Coronary artery (tissue), 2 donors: ENCODE measurements at places on chromosomes 2 and 18.

DNA sequence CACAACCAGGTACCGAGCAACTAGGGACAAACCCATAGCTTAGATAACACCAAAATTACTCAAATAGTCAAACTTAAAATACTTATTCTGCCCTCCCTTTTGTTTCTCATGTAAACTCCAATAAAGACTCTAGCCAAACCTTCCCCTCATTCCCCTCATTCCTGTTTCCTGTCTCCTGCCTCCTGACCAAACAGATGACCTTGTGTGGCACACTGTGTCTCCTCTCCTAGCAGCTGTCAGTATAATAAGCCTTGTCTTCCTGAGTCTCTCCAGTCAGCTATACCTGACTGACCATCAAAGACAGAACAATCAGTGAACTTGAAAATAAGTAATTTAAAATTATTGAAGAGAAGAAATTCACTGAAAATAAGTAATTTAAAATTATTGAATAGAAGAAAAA lies 14.3 kb downstream of the SULT1C4 start:
- no peak for DNase-seq

GRCh38 chr2:138244501-138244925 lies 257.1 kb upstream of the SPOPL start:
- no peak for DNase-seq

- DNase-seq = no peak
Observed at GRCh38 chr2:71706836-71707235, 253.5 kb downstream of the DYSF start.

GRCh38 chr2:169761970-169762292 lies 28.3 kb downstream of the KLHL23 start:
- DNase-seq = no peak

DNA sequence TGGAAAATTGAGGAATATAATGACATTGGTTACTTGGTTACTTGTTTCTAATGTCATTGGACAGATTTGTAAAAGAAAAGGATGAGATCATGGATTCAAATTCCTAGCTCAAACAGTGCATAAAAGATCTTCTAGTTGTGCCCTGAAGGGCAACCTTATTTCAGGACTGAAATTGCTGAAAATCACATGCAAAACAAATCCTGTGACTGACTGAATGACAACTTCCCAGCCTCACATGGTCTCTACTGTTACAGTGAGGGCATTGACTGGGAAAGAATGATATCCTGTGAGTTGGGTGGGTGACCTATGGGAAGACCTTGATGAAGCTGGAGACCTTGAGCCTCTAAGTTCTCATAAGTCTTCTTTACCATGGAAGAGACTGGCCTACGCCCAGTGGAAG lies 90.4 kb upstream of the HAAO start:
- DNase-seq = no peak

- no peak for DNase-seq
Observed at GRCh38 chr2:73037947-73038585, 33.4 kb downstream of the SFXN5 start.

DNA sequence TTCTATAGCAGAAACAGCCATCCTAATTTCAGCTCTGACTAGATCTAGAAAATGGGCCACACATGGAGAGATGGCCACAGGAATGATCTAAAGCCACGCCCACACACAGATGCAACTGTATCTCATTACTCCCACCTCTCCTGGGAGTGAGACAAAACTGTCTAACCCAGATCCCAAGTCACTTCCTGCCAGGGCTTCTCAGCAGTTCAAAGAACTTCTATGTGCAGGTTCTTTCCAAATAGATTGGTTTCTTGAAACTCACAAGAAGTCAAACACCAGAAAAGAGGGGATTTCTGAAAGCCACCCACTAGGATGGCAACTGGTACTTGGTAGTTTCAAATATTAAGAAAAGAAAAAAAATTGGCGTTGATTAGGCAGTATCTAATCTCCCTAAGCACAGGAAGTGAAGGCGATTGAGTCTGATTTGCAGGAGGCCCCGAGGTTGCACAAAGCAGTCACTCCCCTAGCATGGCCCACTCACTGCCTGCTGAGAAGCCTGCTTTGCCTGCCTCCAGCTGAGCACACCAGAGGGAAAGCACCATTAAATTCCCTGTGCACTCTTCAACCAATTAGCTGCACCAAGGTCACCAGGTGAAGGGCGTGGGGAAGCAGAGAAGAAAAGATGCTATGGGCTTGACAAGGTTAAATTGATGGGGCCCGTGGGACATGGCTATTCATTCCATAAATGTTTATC lies 51.1 kb downstream of the PAPOLG start:
- no peak for DNase-seq

GRCh38 chr2:144990661-144991060 lies 470.7 kb upstream of the ZEB2 start:
- DNase-seq = no peak

DNA sequence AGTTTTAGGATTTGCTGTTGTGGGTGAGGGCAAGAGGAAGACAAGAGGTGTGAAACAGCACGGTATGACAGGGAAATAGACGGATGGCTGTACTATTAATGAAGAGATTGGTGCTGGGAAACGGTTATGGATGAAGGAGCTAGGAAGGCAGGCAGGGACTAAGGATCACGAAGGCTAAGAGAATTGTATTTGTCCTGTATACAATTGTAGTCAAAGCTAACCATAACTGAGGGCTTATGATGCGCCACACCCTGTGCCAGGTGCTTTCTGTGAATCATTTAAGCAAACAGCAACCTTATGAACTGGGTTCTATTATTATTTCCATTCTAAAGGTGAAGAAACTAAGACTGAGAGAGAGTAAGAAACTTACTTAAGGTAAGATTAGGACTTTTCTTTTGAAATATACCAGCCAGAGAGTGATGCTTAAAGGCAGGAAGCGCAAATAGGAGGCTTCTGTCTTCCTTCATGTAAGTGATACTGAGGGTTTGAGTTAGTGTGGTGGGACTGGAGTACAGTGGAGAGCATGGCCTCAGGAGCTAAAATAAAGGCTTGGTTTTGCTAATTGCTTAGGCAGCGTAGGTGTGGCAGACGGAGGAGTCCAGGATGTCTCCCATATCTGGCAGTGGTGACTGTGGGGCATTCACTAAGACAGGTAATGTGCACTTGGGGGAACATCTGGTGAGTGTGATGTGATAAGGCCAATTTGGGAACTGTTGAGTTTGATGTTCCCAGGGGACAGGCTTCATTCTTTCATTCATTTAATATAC lies 85.8 kb downstream of the PLEKHM3 start:
- no peak for DNase-seq

DNA sequence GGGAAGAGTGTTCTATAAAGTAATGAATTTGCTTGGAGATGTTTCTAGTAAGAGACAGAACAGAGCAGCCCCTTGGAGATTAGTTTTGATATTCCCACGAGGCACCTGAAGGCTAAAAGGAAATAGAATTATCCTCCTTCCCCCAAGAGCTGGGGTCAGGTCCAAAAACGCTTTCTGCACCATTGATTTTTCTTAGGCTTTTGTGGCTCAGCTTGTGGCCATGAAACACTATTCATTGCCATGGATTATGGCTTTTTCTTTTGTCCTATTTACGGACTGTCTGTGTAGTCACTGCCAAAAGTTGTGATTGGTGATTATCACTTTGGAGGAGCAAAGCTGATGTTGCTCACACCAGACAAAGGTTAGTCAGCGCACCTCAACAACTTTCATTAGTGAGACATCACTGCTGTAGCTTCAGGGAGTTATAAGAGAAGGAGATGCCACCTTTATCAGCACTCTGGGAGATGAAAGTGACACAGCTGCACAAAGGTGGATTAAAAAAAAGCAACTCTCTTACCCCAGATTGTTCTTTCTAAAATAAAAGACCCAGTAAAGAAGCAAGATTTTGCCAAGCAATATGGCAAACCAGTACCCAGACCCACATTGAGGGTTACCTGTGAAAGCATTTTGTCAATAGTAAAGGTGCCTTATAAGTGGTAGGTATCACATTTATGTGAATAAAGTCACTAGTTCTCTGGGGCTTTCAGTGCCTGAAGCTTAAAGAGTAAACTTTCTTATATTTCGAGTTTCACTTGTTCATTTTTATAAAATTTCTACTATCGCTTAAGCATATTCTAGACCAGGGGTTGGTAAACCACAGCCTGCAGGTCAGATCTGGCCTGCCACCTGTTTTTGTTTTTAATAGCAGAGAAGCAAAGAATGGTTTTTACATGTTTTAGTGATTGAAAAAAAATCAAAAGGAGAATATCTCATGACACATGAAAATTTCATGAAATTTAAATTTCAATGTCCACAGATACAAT lies 10.6 kb downstream of the CXCR4 start:
- DNase-seq = no peak

DNA sequence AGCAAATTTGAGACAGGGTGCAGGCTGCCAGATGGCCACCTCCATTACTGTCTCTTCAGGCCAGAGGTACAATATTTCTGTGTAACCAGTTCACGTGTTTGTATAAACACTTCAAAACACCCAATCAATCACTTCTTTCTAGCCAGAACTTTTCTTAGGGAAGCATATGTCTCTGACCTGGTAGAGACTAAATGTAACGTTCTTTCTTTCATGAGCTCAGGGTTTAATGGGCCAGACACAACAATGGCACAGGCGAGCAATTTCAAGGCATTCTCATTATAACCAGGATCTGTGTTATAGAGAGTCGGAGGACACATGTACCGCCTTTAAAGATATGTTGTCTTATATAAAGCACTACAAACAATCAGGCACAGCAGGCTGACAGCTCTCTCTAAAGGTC lies 1846.4 kb upstream of the PIK3C3 start:
- no peak for DNase-seq

DNA sequence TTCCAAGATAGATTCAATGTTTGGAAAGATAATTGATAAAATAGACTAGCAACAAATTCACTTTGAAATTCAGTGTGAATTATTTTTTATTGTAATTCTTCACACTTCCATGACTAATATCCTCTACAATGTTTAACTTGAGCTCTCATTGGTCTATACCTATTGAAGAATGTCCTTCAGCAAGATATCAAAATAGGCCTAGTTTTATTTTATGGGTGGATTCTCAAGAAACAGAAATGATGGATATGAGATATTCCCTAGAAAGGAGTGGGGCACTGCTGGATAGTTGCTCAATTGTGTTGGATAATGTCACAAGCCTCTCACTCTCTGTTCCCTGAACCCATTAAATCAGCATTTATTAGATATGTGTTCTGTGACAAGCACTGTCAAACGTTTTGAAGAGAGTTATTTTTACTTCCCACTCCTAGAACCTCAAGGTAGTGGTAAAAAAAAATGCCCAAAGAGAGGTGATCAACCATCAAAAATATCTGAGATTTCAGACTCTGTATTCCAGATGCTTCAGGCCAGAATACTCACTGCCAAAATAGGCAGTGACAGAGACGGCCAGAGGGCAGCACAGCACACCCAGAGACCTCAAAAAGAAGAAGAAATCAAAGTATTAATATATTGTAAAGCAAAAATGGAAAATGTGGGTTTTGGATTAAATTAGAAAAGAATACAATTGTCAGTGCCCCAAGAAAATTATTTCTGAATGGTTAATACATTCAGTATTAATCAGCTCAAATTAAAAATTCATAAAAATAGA lies 87.5 kb downstream of the TRIB2 start:
- no peak for DNase-seq

DNA sequence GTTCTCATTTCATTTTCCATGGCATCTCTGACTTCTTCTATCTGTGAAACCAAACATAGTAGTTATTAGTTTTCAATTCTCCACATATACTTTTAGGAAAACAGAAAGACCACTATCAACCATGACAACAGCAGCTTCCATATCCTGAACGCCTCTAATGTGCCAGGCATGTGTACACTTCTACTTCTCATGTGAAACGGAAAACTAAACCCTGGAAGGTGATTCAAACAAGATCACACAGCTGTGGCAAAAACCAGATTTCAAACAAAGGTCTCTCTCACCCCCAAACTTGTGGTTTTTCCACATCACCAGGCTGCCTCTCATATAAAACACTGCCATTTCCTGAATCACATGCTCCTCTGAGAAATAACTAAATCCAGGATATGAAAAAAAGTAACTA lies 41.8 kb downstream of the PTCD3 start:
- DNase-seq = no peak

- DNase-seq = no peak
Observed at GRCh38 chr2:75474115-75474514, 86.6 kb downstream of the EVA1A start.

DNA sequence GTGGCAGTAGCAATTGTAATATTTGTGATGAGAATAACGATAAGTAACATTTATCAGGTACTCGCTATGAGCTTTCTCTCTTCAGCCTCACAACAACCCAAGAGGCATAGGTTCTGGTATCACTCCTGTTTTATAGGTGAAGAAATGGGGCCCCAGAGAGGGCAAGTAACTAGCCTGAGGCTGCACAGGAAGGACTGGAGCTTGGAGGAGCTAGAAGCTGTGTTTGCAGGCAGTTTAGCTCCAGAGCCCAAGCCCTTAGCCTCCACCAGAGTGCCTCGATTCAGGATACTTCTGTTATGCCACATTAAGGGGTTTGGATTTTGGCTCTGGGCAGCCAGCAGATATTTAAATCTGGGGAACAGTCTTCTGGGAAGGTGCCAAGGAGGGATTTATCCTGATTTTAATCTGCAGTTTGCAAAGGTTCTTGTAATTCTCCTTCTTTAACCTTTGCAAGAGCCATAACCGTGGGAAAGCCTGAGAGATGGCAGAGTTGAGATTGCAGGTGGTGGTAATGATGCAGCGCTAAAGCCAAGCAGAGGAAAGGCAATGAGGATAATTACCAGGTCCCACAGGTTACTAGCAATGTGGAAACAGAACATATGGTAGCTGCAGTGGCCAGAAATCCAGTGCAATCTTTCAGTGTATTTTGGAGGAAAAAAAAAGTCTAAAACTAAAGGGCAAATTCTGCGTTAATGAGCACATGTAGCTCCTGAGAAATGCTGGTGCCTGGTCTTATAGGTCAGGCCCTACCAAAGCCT lies 9.1 kb downstream of the MOCOS start:
- no peak for DNase-seq

DNA sequence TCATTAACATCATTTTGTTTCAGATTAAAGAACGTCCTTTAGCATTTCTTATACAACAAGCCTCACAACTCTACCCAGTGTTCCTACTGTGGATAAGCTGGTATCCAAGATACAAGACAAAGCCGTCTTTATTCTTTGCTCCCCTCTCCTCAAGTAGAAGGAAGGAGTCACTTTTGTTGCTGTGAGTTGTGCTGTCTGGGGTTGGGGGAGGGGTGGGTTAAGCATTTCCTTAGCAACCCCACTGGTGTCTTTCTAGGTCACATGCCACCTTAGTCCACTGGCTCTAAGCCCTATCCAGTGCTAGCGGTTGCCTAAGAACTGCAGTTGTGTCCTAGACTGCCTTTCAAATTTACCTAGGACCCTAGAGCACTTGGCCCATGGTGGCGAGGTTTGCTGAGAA lies 155.6 kb upstream of the PIEZO2 start:
- no peak for DNase-seq

GRCh38 chr2:29011418-29012060 lies 30.4 kb downstream of the TOGARAM2 start:
- DNase-seq = no peak

DNA sequence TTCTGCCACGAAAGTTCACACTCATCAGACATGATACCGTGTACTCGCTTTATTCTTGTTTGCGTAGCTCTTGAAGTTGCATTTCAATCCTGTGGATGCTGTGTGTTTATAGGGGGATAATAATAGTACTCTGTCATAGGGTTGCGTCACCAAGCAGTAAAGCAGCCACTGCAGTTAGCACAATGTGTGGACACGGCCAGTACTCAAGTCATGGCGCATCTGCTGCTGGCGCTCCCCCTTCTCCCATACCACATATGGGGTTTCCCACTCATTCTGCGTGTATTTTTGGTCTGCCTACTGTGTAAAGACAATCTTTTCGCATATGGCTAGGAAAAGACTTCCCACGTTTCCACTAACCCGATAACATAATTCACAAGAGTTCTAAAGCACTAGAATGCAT lies 2.1 kb upstream of the ZBTB14 start:
- no peak for DNase-seq
